ENCODE measurements at places on chromosomes 3 and 15. TPM values are rescaled to one million over a fixed set of nuclear protein-coding genes. Genes with fewer than 3 reads are reported as not detected.

The SH2D7 gene
- not detected for total RNA-seq

The LMAN1L gene
- not detected for total RNA-seq

The DUOX1 gene
- not detected for total RNA-seq

The RTF1 gene
- 20.1 TPM for total RNA-seq

The NCBP2 gene
- total RNA-seq, result 46.5 TPM

The GPR149 gene
- not detected for total RNA-seq

The HYKK gene
- 4.0 TPM for total RNA-seq

The LRRC31 gene
- total RNA-seq, result not detected

The WDR93 gene
- total RNA-seq, result not detected

The KAT2B gene
- 7.2 TPM for total RNA-seq

The FBXO40 gene
- not detected for total RNA-seq

The BLOC1S6 gene
- total RNA-seq, result 46.5 TPM

The ZBTB47 gene
- total RNA-seq, result 11.6 TPM

The C3orf20 gene
- total RNA-seq, result not detected

The CCR9 gene
- total RNA-seq, result not detected

The SKOR1 gene
- not detected for total RNA-seq

The A4GNT gene
- total RNA-seq, result not detected

The ADGRG7 gene
- total RNA-seq, result not detected

The GPR62 gene
- total RNA-seq, result 0.20 TPM

The INSYN1 gene
- not detected for total RNA-seq

The KLHL40 gene
- not detected for total RNA-seq

The SCG3 gene
- not detected for total RNA-seq

The GOLGA8J gene
- not detected for total RNA-seq

The CLDN18 gene
- not detected for total RNA-seq

The LRRC3B gene
- not detected for total RNA-seq

The B3GALNT1 gene
- 32.4 TPM for total RNA-seq

The NR2F2 gene
- 21.6 TPM for total RNA-seq

The HRG gene
- total RNA-seq, result not detected

The WNT5A gene
- 0.93 TPM for total RNA-seq

The FANCD2OS gene
- total RNA-seq, result not detected

The SLC22A14 gene
- not detected for total RNA-seq

The CEMIP gene
- total RNA-seq, result 0.10 TPM

The PIK3CB gene
- 11.1 TPM for total RNA-seq

The RTP3 gene
- not detected for total RNA-seq

The KCNAB1 gene
- total RNA-seq, result 0.53 TPM

The CCDC54 gene
- not detected for total RNA-seq

The RARB gene
- 35.0 TPM for total RNA-seq

The CDC25A gene
- total RNA-seq, result 22.5 TPM

The DLL4 gene
- 24.1 TPM for total RNA-seq

The CADPS gene
- total RNA-seq, result not detected

The CIB2 gene
- 0.27 TPM for total RNA-seq

The TMOD2 gene
- total RNA-seq, result 8.0 TPM

The CCR8 gene
- not detected for total RNA-seq

The FBXW12 gene
- total RNA-seq, result not detected

The ARPIN gene
- 12.8 TPM for total RNA-seq

The PAK6 gene
- 0.20 TPM for total RNA-seq
